ENCODE measurements at places on chromosomes 4 and X. TPM values are rescaled to one million over a fixed set of nuclear protein-coding genes. Genes with fewer than 3 reads are reported as not detected.

RS1 gene
- not detected for total RNA-seq

SPACA5B gene
- total RNA-seq = not detected

SMAD1 gene
- total RNA-seq = 0.42 TPM

LDOC1 gene
- 20.3 TPM for total RNA-seq

EPGN gene
- total RNA-seq = 0.96 TPM

ITM2A gene
- 169 TPM for total RNA-seq

CYLC1 gene
- not detected for total RNA-seq

MAGEA6 gene
- not detected for total RNA-seq

GRCh38 chrX:40167233-40167849 is 69.6 kb upstream of the BCOR start:
- peak; percentile 31 for DNase-seq

- peak; percentile 11 for DNase-seq
Observed at GRCh38 chr4:26141911-26142638, 178.7 kb upstream of the RBPJ start.

GRCh38 chr4:182567119-182567518 is 323.9 kb downstream of the TENM3 start:
- no peak for DNase-seq

GRCh38 chr4:121693886-121694285 is 2.9 kb downstream of the ANXA5 start:
- no peak for DNase-seq

GRCh38 chr4:73770917-73771316 is 30.5 kb downstream of the CXCL8 start:
- no peak for DNase-seq

DNA sequence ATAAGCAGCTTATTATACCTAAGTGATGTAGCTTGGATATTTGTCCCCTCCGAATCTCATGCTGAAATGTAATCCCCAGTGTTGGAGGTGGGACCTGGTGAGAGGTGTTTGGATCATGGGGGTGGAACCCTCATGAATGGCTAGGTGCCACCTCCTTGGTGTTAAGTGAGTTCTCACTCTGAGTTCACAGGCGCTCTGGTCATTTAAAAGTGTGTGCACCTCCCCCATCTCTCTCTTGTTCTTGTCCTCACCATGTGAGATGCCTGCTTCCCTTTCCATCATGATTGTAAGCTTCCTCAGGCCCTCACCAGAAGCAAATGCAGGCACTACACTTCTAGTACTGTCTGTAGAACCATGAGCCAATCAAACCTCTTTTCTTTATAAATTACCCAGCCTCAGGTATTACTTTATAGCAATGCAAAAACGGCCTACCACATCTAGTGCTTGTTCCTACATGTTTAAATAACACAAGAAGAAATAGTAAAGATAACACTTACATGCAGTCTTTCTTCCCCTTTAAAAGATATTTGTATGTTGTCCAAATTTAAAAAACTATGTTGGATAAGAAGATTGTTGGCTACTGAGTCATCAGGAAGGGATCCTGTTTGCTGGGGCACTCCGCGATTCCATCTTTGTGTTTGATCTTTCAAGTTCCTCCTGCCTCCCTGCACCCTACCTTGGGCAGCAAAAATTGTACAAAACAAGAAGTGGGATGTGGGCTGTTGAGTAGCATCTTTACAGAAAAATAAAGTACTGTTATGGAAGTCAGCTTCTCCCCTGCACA is 29.7 kb downstream of the PPP1R2C start:
- no peak for DNase-seq

DNA sequence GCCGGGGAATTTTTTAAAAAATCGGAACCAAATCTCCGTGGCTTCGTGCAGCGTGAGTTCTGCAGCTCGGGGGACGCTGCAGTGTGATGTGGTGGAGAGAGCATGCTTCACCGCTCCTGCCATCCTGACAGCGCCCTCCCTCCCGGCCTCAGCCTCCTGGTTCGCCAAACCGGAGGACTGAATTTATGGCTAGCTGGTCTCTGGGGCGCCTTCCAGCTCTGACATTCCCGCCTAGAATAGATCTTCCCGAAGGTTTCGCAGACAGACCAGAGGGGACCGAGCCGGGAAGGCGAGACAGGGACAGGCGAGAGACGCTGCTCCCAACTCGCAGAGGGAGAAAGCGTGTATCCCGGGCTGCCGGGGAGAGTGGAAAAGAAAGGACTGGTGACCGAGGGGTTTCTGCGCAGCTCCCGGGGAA is 25.9 kb downstream of the HOPX start:
- peak; percentile 22 for DNase-seq

DNA sequence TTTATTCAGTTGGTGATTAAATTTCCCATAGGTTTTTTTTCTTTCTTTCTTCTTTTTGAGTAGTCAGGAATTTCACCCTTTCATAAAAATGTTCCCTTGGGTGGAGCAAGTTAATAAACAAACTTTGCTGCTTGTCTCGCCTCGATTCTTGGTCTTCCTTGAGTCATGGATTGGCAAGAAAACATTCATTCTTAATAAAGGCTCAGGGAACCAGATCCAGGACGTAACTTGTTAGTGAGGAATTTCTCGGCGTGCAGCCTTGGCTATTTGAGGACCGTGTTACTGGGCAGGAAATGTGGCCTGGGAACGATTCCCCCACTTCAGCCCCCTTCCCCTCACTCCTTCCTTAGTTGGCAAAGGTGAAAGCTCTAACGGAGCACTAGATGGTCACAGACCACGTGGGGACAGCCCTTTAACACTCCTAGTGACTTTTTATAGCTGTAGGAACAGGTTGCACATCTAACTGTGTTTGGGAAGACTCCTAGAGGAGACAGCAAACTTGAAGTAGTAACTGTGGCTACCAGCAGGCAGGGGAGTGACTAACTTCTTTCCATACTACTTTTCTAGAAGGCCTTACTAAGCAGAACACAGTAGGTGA is 106.8 kb downstream of the UCHL1 start:
- DNase-seq = no peak

GRCh38 chr4:162841753-162842152 is 324.9 kb downstream of the NAF1 start:
- DNase-seq = no peak

DNA sequence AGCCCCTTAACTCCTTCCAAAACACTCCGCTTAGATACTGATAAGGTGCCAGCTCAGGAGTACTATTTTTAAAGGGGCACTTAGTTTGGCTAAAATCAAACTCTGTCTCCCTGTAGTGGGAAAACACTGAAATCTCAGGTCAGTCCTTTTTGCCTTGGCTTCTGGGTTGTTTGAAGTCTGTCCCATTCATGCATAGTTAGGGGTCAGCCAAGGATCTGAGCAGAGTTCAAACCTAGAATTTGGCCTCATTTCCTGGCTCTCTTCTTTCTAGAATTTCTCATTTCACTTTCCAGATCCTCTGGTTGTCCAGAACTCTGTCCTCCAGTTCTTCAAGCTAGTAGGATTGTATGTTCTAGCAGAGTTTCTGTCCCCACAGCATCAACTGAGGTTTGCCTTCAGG is 31.5 kb downstream of the NAT8L start:
- DNase-seq = no peak

DNA sequence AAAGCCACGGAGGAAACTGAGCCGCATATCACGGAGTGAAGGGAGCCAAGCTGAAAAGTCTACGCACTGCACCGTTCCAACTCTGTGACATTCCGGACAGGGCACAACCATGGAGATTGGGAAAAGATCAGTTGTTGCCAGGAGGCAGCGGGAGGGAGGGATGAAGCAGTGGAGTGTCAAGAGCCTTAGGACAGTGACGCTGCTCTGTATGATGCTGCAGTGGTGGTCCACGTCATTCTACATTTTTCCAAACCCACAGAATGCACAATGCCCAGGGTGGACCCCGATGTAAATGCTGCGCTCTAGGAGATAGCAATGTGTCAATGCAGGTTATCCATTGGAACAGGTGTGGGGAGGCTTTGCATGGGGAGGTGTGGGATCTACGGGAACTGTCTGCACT is 7.5 kb upstream of the WFS1 start:
- DNase-seq = no peak

- no peak for DNase-seq
Observed at GRCh38 chr4:52704133-52704532, 45.0 kb upstream of the USP46 start.

- peak; percentile 82 for DNase-seq
Observed at GRCh38 chrX:40175511-40176350, 78.0 kb upstream of the BCOR start.

GRCh38 chr4:128916832-128917231 is 107.3 kb downstream of the JADE1 start:
- no peak for DNase-seq

DNA sequence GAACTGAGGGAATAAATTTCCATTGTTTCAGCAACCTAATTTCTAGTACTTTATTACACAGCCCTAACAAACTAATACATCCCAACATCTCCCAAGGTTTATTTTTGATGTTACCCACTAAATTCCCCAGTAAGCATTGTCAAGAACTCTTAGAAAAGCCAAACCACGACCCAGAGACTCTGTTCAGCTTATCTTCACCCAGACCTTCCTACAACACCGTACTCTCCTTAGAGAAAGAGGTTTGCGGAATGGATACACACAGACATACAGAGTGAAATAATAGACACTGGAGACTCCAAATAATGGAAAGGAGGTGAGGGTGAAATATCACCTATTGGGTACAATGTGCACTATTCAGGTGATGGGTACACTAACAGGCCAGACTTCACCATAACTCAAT is 75.6 kb downstream of the LRBA start:
- no peak for DNase-seq

GRCh38 chr4:16597845-16598596 is 300.4 kb downstream of the LDB2 start:
- no peak for DNase-seq

GRCh38 chrX:20060961-20061748 is 55.6 kb downstream of the MAP7D2 start:
- DNase-seq = no peak

DNA sequence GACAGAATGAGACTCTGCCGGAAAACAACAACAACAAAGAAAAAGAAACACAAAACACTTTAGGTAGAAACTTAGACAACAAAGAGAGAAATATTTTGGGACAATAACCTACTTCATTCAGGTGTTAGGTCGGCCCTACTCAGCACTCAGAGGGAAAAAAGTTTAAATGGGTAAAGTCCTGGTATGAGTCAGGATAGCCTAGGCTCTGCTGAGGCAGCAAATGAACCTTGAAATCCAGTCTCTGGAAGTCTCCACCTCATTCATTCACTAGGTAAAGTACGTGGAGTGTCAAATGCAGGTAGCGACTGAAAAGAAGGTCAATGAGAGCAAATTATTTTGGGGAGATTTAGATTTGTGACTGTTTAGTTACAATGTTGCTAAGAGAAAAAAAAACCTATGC is 127.4 kb downstream of the FHDC1 start:
- no peak for DNase-seq

DNA sequence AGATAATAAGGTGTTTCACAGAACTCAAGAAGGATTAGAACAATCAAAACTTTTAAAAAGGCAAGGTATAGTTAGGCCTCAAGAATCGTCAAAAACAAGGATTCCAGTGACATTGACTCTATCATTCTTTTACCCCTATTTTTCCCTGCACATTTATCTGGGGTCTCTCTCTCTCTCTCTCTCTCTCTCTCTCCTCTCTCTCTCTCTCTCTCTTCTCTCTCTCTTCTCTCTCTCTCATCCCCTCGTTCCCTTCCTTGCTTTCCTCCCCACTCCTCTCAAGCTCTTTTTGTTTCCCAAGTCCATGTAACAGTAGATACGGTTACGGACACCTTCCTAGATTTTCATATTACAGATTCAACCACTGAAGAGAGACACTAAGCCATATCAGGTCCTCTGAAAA is 3.2 kb upstream of the TMLHE start:
- DNase-seq = no peak

All from CD4-positive, alpha-beta memory T cell (primary cell).